Activated CD4-positive, alpha-beta T cell treated with anti-CD3 and anti-CD28 coated beads, Interleukin-2, amount 50 U/mL, for 16 hours (primary cell): ENCODE measurements at places on chromosomes 3 and 15.
A peak's percentile ranks its signal among the peaks of the same experiment; 100 is the strongest.

GRCh38 chr3:140816372-140817195 lies 125.1 kb upstream of the SLC25A36 start:
- DNase-seq = no peak

DNA sequence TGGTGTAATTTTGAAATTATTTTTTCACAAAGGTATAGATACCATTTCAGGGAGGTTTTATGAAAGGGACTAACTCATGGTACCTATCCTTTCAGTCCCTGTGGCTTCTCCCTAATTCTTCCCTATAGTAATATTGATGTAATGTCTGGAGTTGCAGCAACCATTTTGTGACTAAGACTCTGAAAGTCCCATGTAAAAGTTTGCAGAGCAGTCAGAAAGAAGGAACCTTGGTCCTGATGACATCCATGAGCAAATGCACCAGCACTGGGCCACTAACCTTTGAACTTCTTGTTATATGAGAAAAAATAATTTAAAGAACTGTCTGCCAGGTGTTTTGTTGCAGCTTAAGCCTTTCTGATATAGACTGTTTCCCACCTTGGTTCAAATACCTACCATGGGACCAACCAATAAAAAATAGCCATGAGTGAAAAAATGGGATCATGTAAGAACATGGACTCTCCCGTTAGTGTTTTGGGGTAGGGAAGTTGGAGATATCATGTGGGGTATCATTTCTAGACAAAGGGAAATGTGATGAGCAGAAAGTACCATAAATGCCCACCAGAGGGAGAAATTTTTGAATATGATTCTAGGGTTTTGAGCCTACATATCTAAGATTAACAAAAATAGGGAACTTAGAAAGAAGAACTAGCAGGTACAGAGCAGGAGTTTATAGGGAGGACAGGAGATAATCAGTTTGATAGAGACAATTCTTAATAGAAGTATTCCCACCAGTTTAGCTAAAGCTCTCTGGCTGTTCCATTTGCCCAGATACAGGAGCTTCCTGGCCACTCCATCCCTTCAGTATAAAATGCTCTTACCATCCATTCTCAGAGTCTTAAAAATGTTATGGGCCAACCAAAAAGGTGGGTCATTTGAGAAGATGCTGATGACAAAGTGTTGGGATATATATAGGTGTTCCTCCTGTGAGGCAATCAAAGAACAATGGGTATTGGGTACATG lies 3.4 kb upstream of the CPOX start:
- peak; percentile 57 for DNase-seq

GRCh38 chr15:29652595-29652994 lies 169.7 kb downstream of the TJP1 start:
- DNase-seq = no peak

DNA sequence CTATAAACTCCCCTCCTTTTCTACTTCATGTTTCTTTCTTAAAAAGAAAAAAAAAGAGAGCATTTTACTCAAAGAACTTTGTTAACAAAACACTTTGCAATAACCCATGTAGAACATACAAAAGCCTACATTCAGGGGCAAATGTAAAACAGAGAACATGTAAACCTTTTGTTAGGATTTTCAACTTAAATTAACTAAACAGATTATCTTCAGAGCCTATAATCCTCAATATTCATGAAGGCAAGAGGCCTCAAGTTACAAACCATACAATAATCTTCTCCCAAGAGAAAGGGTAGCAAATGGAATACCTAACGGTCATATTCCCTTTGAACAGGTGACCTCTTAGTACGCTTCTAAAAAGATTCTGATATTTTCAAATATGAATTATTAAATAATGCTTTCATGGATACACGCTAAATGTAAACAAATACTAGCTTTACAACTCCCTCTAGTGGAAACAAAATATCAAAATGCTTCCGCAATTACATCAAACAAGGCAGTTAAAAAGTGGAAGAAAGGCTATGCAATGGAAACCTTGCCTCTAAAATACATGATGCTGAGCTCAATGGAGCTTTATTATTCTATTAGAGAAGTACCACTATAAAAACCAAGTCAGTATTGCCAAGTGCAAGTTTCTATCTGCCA lies 9.9 kb downstream of the CEP152 start:
- no peak for DNase-seq

DNA sequence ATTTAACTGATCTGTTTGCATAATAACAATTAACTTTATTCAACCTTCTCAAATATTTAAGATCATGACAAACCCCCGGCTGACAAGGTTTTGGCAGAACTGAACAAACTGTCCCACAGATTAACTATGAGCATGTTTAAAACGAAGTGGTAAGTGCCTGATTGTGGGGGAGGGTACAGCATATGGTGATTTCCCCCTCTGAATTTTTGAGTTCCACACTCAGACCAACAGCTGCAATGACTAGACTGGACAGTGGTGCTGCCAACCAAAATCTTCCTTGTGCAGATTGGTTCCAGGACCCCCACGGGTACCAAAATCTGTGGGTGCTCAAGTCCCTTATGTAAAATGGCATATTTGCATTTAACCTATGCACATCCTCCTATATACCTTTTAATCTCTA lies 449.5 kb downstream of the SHQ1 start:
- no peak for DNase-seq

DNA sequence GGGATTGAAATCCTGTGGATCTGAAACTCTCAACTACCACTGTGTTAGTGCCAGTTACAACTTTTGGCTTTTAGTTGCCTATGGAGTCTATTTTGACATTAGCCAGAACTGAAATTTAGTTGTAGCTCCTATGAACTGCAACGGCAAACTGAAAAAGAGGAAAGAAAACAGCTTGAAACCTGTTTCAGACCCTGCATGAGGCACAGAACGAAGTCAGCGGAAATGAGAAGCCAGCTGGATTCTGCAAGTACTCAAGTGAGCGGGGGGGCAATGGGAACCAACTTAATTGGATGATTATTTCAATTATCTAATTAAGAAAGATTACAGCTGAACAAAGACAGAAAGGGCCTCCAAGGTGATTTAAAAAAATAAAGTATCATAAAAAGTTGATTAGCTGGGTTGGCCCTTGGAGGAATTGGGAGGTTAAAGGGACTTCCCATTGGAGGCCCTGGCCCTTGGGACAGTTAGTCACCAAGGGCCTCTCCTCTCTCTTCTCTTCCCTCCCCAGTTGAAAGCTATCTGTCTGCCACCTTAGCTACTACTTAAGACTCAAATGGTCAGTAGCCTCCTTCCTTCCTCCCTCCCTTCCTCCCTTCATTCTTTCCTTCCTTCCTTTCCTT lies 352.1 kb downstream of the SHQ1 start:
- DNase-seq = no peak

DNA sequence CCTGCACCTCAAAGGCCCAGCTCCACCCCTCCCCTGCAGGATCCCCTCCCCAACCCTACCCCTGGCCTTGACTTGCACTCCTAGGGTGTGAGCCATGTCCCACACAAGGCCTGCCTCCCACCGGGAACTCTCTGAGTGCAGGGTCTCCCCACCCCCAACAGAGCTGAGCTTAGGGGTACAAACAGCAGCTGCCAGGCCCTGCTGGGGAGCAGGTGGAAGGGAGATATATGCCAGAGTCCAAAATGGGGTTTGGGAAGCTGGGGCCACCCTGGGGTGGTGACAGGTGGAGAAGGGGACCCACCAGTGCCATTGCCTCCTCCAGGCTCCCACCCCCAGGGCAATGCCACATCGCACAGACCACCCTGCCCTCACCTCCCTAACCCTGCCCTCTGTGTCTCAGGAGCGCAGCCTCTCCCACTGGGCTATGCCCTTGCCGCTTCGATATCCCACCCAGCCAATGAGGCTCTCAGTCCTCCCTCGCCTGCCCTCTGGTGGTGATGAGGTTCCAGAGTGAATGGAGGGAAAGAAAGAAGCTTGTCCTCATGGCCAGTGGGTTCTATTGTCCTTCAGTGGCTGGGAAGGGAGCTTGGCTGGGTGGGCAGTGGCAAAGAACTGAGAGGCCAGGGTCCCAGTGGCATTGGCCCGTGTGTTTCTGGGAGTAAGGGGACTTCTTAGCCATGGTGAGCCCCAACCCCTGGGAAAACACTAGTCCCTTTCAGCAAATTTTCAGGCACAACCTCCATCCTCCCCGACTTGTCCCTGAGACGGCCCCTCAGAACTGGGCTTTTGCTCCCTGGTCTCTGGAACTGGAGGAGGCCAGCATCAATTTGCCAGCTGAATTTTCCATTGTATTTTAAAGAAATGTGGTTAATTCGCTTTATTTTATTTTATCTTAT lies 46.8 kb downstream of the CYP11A1 start:
- peak; percentile 18 for DNase-seq

DNA sequence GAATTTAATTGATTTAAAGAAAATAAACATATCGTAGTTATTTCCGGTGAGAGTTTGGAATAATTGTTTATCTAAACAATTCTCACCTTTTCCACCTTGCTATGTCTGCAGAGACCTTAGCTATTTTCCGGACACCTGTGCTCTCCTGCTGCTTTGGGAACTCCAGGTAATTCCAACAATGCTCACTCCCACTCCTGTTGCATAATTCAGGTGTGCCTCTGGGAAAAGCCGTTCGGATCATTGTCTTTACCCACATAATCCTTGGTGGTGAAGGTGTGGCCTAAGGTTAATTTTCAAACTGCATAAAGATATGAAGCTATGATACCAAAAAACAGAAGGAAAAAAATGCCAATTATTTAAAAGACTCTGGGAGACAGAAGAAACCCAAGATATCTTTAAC lies 59.4 kb downstream of the LDHAL6B start:
- no peak for DNase-seq

GRCh38 chr3:113747283-113748046 lies 630 bp downstream of the ATP6V1A start:
- DNase-seq = peak; percentile 52

- peak; percentile 96 for DNase-seq
Measured at GRCh38 chr3:101676216-101676764, 642 bp downstream of the ZBTB11 start.

DNA sequence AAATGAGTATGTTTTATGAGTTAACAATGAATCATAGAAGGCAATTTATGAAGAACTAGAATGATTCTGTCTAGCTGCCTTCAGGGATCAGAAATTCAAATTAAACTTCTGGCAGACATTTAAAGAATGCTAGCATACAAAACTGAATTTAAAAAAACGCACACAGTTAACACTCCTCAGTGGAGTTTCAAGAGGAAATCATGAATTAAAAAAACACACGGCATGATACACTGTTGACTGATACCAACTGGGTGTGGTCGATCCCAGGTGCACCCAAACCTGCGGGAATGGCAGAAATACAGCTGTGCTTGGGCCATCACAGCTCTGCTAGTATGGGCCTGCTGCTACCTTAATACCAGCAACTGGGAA lies 526.0 kb downstream of the FOXP1 start:
- no peak for DNase-seq

DNA sequence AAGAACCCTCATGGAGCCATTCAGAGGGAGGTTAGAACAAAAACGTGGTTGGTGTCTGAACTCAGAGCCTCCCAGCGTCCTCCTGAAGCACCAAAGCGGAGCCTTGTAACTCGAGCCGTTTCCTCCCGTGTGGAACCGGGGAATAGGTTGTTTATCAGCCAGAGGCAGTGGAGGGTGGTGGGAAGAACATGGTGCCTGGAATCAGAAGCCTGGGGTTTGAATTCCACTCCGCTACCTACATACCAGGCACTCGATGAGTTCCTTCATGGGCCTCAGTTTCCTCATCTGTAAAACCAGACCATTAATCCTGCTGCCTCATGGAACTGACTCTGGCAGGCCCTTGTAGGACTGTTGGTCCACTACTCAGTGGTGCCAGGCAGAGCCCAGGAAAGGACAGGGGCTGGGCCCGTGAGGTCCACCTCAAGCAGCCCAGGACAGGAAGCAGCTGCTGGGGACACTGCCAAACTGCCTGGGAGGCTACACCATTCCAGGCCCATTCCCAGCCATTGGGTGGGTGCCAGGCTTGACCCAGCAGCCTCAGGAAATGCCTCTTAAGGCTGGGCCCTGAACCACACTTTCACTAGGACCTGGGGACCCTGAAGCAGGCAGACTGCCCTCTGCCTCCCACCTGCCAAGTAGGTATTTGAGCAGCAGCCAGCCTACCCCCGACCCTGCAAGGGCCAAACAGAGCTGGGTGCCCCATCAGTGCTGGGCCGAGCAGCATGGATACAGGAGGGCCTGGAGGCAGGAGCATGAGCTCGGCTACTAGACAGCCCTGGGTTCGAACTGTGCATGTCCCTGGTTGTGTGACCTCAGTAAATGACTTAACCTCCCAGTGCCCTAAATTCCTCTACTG lies 33.4 kb downstream of the PRKCD start:
- DNase-seq = no peak

DNA sequence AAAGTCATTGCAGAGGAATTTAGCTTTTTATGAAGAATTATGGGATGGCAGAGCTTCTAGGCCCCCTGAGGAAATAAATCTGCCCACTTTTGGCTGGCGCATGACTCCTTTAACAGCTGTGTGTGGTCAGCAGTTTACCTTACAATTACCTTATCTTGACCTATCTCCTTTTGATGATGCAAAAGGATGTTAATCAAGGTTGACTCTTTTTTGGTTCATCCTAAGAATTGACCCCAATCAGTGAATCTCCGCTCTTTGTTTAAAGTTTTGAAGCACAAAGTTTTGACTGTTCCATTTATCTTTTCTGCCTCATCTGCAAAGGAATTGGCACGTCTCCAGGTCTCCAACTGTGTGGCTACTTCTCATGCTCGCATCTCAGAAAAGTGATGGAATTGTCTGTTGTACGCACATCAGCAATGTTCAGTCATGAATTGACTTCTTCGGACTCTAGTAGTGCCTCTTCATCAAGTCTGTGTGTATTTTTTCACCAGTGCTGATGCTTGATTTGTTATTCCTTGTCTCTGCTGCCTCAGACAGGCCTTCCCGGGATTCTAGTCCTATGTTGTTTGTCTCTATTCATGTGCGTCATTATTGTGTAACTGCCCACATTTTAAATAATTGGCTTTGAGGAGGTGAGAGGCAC lies 196.2 kb upstream of the CFAP20DC start:
- DNase-seq = no peak

DNA sequence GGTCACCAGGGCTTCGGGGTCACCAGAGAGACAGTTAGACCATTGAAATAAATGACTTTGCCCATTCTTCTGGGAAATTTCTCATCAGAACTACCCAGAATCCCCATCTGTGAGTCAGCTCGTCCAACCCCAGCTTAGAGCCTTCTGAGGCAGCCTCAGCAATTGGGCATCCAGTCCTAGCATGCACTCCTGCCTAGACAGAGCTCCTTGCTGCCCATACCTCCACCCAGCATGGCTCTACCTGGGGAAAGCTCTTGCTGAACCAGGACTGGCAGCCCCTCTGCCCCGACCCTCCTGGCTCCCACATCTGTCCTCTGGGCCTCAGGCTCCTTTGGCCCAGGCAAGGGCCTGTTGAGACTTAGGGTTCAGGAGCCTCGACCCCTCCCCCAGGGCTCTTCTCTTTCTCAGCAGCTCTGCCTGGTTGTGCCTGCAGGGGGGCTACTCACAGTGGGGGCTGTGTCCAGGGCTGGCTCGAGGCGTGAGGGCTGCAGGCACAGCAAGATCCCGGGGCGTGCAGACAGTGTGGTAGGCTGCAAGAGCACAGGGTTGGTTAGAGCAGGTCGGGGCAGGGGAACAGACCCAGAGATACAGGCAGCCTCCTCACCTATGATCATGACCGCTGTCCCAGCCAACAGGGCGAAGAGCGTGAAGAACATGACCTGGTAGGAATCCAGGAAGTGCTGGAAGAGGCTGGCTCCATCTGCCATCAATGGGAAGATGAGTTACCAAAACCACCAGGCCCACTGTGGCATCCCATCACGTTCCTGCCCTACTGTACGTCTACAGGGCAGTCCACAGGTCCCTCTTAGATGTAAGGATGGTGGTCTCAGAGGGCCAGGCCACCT lies 101.3 kb downstream of the NUP210 start:
- no peak for DNase-seq

- DNase-seq = no peak
Measured at GRCh38 chr15:66698318-66698961, 3.6 kb upstream of the SMAD6 start.
